ENCODE measurements at places on chromosomes 13 and 19.

GRCh38 chr19:45423033-45423588 lies 606 bp downstream of the ERCC1 start:
- DNase-seq: peak; percentile 84

GRCh38 chr13:36142735-36143134 lies 11.6 kb upstream of the DCLK1 start:
- DNase-seq: no peak

- DNase-seq: peak; percentile 22
Observed at GRCh38 chr19:17337675-17338432, 501 bp downstream of the GTPBP3 start.

DNA sequence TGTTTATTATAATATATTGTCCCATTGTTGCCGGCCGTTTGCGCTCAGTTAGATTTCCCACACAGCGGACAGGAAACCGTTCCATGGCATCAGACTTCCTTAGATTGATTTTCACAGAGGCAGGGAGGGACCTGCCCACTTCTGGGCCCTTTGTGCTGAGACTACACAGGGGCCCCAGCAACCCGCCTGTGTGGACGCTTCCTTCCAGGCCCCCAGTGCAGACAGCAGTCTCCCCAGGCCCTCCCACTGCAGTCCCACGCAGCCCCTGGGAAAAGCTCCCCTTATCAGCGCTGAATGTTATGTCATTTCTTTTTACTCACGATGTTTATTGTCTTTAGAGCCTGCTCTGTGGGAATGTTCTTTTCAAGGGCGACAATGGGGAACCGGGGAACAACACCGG lies 351.7 kb upstream of the ARGLU1 start:
- DNase-seq: no peak

- DNase-seq: peak; percentile 85
Observed at GRCh38 chr19:1243768-1244692, 2.5 kb downstream of the ATP5F1D start.

DNA sequence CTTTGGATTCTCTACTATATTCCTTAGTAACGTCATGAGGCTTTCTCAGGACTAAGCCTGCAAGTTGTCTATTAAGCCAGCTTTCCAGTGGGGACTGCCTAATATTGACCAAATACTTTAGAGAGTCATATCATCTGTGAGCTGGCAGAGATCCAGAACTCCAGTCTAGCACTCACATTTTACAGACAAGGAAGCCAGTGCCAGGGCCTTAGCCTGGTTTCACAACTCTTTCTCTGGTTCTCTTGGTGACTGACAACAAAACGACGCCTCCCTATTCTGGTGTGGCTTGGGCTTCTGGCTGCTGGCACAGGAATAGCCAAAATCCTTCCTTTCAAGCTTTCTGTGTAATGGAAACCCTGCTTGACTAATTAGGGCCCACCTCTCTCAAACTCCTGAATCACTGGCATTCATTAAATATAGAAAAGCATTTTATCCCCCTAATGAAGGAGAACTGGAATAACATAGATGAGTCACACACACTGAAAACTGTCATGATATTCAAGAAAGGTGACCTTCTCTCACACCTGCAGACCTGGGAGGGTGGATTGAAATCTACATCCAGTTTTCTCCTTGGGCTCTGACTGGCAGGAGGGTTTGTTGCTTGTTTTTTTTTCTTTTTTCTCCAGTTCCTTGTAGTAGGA lies 75.2 kb upstream of the UBL3 start:
- DNase-seq: no peak

- no peak for DNase-seq
Observed at GRCh38 chr13:25218019-25218418, 45.9 kb upstream of the AMER2 start.

DNA sequence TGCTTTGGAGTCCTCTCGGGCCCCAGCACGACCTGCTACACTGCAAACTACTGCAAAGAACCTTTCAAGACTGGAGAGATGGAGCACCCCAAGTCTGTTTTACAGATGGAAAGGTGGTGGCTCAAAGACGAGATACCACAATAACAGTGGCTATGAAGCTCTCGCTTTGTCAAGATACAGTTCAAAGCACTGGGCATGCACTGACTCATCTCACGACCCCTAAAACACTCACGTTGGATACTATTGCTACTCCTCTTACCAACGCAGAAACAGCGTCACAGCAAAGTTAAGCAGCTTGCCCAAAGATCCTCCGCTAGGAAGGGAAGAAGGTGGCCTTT lies 24.0 kb upstream of the LAIR1 start:
- no peak for DNase-seq

DNA sequence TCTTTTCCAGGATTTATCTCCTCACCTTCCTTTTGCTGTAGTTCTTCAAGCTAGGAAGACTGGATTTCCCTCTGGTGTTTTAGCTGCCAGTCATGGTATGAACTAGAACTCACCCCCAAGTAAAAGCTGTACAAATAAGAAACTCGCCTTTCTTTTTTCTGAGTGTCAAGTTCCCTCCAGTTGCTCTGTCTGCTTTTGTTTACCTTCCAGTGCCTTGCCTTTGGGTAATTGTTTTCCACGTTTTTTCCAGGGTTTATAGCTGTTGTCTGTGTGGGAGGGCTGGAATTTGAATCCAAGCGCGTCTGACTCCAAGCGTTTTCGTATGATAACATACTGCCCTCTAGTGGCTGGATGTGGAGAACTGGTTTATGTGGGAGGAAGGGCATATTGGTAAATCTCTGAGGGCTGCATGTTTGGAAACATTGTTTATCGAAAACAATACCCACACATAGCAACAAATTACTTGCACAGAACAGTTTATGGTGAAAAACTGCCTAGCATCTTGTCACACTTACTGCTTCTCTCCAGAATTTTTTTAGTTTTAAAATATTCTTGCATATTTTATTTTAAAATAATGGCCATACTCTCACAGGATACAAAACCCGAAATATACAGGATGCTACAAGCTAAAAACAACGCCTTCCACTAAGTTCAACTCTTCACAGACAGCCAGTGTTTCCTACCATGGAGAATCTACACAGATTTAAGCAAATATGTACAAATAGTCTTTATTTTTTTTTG lies 19.2 kb downstream of the RCN3 start:
- DNase-seq: peak; percentile 77

DNA sequence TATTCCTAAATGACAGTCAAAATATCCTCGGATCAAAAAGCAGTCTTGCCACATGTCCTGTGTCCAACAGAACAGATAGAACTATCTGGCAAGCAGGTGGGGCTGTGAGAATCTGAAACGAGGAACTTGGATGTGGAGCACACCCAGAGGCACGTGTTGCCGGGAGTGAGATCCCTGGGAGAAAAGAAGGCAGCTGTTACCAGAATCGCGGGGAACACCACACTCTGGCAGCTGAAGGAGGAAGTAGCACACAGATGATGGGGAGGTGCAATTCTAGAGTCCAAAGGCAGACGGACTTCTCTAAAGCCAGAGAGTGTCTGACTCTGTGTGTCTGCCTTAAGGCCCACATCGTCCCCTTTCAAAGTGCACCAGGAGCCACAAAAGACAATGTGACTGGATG lies 22.3 kb downstream of the SLC7A1 start:
- no peak for DNase-seq

GRCh38 chr13:108895220-108895704 lies 265.9 kb downstream of the MYO16 start:
- DNase-seq: peak; percentile 13

DNA sequence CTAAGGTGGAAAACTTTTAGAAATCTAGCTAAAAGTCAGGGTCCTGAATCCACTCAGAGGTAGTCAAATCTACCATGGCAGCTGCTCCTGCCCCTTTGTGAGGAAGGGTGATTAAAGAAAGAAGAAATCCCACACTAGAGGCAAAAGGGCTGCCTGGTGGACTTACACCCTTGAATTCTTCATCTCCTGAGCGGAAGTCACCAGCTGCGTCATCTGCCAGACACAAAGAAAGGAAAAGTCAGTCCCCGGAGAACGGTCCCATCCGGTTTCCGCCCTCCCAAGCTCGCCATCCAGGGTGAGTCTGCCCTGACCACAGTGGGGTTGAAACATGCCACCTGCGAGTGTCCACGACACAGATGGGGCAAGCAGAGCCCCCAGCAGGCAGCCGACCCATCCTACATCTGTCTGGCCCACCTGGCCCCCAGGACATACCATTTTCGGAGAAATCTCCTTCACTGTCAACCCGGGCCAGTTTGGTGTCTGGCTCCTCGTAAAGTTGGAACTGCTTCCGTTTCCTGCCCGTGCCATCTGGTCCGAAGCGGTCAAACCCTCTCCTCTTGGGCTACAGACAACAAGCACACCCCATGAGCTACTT lies 7.7 kb downstream of the AKAP8 start:
- no peak for DNase-seq

DNA sequence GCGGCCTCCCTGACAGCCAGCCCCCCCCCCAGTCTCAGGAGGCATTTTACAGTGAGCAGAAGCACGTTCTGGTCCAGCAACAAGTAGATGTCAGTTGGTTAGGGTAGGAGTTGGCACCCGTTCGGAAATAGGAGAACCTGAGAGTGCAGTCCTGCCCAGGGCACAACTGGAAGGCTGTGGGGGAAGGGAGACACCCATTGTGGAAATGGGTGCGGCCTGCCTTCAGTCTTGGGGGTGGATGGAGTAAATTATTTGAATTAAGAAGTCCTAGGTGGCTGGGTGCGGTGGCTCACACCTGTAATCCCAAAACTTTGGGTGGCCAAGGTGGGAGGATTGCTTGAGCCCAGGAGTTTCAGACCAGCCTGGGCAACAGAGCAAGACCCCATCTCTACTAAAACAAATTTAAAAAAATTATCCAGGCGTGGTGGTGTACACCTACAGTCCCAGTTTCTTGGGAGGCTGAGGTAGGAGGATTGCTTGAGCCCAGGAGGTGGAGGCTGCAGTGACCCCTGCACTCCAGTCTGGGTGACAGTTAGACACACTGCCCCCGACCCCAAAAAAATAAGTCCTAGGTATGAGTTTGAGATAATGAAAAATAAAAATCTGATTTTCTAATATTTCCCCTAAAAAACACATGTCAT lies 1.2 kb downstream of the CIRBP start:
- DNase-seq: peak; percentile 44

DNA sequence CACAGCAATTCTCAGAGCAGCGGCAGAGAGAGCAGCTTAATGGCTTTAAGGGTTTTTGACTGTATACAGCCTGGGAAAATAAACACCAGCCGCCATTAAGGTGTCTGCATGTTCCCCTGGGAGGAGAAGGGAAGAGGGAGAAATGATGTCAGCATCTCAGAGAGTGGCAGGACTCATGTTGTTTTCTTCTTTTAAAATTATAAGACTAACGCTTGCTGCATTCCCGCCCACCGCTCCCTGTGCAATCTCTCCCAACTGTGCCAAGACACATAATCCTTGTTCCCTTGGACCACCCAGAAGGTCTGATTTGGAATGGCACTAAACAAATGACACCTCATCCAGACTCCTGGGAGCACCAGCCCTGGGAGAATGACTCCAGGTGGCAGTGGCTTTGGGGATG lies 27.7 kb upstream of the FAM216B start:
- no peak for DNase-seq

- no peak for DNase-seq
Observed at GRCh38 chr13:44688652-44689051, 112.5 kb upstream of the TSC22D1 start.

DNA sequence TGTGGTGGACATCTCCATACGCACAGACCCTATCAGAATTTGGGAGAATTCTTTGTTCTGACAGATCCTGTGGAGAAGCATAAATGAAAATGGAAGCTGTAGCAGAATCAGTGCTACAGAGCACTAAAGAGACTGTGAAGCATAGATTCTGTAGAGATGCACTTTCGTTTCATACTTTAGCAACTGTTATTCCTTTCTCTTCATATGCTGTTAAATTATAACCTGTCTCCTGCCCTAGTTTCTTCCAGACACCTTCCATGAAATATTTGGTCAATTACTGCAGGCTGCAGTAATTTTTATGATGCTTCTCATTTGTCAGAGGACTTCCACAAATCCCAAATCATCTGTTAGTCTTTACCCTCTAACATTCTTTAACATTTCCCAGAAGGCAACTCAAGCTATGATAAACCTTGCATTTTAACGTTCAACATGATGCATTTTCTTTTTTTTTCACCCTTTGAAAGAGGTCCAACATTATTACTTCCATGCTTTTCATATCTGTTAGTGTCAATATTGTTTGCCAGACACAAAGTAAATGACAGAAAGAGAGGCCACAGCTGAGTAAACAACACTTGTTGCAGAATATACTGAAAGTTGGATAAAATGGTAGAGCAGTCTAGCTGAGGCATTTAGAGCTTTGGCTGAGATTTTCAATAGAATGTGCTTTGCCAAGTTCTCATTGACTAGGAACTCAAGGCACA lies 412.7 kb downstream of the LMO7 start:
- DNase-seq: no peak

- no peak for DNase-seq
Observed at GRCh38 chr13:27496006-27496405, 45.6 kb upstream of the MTIF3 start.

- no peak for DNase-seq
Observed at GRCh38 chr13:39345982-39346381, 257.0 kb downstream of the LHFPL6 start.

DNA sequence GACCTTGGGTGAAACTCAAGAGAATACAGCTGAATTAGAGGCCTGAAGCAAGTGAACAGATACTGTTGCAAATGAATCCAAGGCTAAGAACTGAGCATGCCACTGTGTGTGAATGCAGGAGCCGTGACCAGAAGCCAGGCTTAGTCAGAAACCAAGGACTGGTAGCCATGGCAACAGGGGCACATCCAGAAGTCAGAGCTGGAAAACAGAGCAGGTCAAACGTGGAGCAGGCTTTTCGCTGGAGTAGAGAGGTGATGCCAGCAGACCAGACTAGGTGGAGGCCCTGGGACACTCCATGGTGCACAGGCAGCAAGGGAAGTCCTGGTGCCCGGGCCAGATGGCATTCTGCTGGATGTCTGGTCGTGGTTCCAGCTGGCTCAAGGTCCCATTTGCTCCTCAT lies 564.1 kb downstream of the PCDH9 start:
- no peak for DNase-seq

DNA sequence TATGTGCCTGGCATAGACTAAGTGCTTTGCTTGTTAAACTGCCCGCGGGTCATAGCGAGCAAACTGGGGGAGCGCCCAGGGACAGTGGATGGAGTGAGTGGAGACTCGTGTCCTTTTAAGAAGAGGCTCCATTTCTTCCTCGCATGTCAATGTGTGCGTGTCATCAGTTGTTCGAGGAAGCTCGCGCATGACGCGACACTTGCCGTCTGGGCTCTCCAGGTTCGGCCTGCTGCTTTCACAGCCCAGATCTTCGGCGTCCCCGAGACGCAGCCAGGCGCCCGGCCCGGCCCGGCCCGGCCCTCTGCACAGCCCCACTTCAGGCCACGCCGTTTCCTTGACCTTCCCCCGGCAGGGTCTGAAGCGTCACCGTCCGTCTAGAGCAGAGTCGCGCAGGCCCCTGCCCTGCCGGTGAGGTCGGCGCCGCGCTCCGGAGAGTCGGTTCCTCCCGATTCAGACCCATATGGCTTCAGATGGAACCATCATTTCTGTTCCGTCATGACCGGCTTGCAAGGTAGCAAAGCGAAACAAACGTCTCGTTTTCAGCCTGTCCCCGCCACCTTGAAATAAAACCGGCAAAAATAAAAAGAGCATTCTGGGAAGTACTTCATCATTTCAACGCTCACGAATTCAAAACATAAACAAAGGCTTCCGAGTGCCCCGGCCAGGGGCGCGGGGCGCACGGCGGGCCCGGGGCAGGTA lies 599 bp upstream of the ARHGEF7 start:
- DNase-seq: no peak

GRCh38 chr13:68749796-68750195 lies 1357.8 kb upstream of the ATXN8OS start:
- DNase-seq: no peak

GRCh38 chr19:38978326-38978689 lies 2.8 kb upstream of the FBXO17 start:
- no peak for DNase-seq
